ENCODE measurements at places on chromosomes 7 and 10.

- DNase-seq, result no peak
Observed at GRCh38 chr10:120483651-120484301, 26.7 kb downstream of the PLPP4 start.

DNA sequence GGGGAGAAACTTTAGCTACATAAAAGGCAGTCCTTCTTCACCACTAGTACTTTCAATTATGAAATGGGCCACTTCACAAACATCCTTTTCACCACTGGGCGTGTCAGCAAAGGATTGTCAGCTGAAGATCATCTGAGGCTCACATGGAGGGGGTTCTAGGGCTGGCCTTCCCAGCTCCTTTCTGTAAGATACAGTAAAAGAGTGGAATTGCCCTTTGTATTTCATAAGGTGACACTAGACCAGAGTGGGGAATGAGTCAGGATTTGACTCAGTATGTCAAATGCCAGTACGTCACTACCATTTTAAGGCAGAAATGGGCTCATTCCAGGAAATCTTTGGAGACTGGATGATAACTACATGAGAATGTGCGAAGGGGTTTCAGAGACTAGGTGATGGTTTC lies 21.2 kb upstream of the BLOC1S2 start:
- DNase-seq, result no peak

GRCh38 chr7:66920769-66921395 lies at the start of gene TMEM248:
Gene TMEM248, plus strand, starts transcription at chr7:66921225. Its CDS starts 20,641 bp downstream, at chr7:66941866.
- DNase-seq, result peak; percentile 90

- DNase-seq, result no peak
Observed at GRCh38 chr10:69838853-69839252, 37.1 kb downstream of the COL13A1 start.

DNA sequence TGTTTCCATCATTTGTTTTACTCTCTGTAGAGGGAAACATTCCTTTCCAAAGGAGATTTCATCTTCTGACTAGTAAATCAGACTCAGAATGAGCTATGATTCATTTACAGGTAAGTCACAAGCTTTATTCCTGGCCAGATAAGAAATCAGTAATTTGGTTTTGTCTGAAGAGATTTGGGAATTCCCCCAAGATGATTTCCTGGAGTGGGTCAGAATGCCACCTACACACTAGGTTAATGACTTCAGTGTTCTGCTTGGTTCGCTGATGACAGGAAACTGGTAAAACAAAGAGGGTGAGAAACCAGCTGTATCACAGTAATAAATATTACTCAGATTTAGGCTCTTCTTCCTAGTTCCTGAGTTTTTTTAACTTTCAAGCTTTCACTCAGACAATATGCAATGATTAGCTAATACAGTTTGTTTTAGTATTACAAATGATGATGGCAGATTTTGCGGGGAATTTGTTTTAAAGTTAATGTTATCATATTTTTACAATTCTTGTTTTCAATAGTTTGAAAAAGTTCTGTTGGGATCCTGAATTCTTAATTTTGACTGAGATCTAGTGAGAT lies 8.3 kb upstream of the ASZ1 start:
- DNase-seq, result no peak

GRCh38 chr7:54215424-54215823 lies 326.8 kb upstream of the VSTM2A start:
- no peak for DNase-seq

DNA sequence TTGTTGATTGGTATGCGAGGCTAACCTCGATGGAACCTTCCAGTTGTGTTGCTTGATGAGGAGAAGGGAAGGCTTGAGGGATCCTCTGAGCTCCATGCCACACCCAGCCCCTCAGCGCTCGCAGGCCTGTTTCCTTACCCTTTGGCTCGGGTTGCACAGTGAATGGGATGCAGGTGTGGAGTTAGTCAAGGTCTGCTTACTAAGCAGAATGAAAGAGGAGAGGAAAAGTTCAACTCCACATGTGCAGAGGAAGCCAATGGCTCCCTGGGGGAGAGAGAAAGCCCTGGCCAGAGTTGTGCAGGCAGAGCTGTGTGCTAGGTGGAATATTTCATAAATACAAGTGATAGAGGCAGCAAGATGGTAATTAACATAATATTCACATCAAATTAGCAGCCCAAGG lies 85.5 kb downstream of the JCAD start:
- DNase-seq, result no peak

DNA sequence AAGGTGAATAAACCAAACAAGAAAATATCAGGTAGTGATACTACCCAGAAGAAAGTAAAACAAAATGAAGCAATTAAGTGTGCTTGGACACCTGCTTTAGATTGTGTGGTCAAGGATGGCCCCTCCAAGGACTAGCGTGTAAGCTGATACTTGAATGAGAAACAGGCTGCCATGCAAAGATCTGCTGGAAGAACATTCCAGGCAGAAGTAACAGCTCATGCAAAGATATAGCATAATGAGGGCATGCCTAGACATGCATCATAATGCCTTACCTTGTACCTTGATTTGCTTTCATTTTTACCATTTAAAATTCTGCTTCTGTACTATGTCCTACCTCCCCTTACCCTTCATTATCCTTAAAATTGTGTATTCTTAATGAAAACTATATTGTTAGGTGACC lies 74.8 kb upstream of the HDAC9 start:
- peak; percentile 30 for DNase-seq

DNA sequence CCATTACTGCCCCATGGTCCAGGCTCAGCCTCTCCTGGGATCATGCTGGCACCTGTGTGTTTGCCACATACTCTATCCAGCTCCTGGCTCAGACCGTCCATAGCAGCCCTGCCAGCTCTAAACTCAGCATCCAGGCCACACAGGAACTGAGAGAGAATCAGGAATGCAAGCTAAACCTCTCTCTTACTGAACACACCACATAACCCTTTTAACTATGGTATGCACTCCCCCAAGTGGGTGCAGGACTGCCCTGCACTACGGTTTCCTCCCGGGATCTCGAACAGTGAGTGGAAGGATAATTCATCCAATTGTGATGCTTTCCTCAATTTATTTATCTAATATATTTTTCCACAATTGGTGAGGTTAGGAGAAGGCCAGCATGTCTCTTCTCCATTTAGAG lies 17.1 kb upstream of the ZNF800 start:
- no peak for DNase-seq

Data from NCI-H2171 (cell line).